ENCODE measurements at places on chromosomes 16 and 17.

DNA sequence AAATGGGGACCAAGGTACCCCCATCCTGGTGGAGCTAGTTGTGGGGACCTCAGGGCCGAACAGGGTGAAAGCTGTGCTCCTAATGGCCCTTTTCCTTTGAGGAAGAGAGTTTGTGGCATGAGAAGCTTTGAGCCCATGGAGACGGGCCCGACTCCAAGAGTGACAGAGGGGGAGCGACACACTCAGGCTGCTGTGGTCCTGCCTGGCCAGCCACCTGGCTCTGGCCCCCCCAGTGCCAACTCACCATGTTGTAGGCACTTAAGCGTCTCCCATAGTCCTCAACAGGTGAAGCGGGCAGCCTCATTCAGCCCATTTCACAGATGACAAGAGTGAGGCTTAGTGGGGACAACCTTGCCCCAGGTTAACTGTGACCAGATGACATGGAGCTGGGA is 1.6 kb downstream of the IL21R start:
- no peak for DNase-seq

GRCh38 chr17:39591958-39592954 is 15.5 kb downstream of the NEUROD2 start:
- DNase-seq = no peak

DNA sequence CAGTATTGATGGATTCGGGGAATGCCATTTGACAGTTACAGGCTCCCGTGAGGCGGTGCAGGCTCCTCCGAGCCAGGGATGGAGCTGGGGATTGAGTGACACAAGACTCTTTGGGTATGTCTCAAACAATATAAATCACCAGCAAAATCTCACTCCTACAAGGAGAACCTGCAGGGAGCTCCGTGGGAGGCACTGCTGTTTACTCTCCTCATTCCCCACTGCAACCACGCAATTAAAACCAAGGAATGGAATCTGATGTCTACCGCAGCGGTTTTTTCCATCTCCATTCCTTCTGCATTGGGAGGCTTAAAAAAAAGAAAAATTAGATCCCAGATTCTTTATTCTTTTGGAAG is 157.9 kb downstream of the WWOX start:
- no peak for DNase-seq

DNA sequence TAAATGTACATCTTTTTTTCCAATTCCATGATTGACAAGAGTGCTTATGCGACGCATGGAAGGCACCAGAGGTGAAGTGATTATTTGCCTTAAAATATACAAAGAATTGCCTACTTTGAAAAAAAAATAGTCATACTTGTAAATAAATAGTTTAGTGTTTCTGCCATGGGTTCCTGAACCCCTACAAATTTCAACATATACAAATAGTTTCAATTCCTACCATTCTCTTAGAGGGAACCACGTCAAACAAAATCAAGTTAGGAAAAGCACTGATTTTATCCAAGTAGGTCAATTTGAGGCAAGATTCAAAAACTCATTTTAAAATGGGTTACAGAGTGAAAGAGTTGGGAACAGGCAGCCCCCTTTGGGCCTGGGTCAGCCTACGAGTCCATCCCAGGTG is 11.7 kb downstream of the CMTM3 start:
- no peak for DNase-seq

- no peak for DNase-seq
Observed at GRCh38 chr17:42283241-42284023, 4.9 kb upstream of the STAT5A start.

- DNase-seq = peak; percentile 69
Observed at GRCh38 chr17:77247048-77247541, 106.3 kb downstream of the SEC14L1 start.

DNA sequence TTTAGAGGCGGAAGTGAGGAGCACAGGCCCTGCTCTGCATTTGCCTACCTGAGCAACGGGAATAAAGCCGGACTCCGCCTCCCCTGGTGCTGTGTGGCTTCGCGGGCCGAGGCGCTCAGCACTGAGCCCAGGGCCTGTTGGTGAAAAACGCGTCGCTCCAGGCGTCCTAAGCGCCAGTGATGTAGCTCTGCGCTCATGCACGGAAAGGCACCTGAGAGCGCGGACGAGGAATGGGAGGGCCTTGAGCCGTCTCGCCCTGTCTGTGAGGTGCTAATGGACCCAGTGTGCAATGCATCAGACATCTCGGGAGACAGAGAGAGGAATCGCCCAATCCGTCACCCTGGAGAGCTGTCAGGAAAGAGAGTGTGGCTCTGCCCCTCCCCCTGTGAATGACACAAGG is 17.2 kb upstream of the ATP2A3 start:
- no peak for DNase-seq

GRCh38 chr17:76252040-76252954 is 12.0 kb upstream of the RNF157 start:
- DNase-seq = no peak

DNA sequence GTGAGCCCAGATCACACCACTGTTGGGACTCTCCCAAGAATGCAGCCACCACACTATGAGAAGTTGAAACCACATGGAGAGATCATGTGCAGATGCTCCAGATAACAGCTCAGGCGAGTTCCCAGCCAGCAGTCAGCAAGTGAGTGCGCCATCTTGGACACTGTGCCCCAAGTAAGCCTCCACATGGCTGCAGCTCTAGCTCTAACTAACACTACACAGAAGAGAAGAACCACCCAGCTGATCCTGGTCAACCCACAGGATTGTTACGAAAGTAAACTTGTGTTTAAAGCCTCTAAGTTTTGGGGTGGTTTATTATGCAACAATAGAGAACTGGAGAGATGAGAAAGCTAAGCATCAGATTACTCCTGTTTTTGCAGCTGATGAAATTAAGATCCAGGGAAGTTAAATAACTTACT is 25.8 kb downstream of the SLC38A7 start:
- DNase-seq = no peak

DNA sequence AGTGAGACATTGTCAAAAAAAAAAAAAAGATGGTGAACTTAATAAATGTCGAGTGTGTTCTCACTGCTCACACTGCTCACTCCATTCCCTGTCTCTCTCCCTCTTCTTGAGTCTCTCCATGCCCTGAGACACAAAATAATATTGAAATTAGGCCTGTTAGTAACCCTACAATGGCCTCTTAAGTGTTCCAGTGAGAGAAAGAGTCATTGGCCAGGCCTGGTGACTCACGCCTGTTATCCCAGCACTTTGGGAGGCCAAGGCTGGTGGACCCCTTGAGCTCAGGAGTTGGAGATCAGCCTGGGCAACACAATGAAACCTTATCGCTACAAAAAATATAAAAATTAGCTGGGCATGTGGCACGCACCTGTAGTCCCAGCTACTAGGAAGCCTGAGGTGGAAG is 16.2 kb upstream of the CSF3 start:
- DNase-seq = no peak

GRCh38 chr17:78610951-78611511 is 33.8 kb upstream of the DNAH17 start:
- DNase-seq = no peak

DNA sequence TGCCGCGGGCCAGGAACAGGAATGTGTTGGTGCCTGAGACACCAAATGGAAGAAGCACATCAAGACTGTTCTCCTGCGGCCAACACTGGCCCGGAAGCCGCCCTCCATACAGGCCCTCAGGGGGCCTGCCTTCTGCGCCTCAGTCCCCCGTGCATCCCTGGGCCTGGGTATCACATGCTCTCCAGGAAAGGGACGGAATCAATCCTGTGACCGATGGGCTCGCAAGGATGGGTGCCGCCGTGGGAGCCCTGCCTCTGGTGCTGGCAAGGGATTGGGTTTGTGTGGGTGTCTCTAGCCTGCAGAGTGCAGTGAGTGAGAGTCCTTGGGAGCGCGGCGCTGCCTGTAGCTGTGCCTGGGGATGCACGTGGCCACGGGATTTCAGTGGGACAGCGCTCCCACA is 19.4 kb downstream of the CIBAR2 start:
- no peak for DNase-seq

GRCh38 chr17:6137716-6138502 is 67.7 kb downstream of the WSCD1 start:
- DNase-seq = no peak

Data from stimulated activated CD8-positive, alpha-beta memory T cell treated with anti-CD3 and anti-CD28 coated beads, Interleukin-4, amount 100 ng/mL, for 4 hours (primary cell).